ENCODE measurements at places on chromosomes 7 and 10. TPM values are rescaled to one million over a fixed set of nuclear protein-coding genes. Genes with fewer than 3 reads are reported as not detected.

Gene ECHDC3
- total RNA-seq, result 24.9 TPM

Gene CCDC172
- total RNA-seq, result not detected

Gene SFTPA1
- 3,930 TPM for total RNA-seq

Gene SOSTDC1
- total RNA-seq, result 9.2 TPM

Gene MCM10
- 4.2 TPM for total RNA-seq

Gene INSIG1
- total RNA-seq, result 64.9 TPM

Gene KLF14
- total RNA-seq, result 0.29 TPM

Gene FAM25A
- total RNA-seq, result not detected

Gene GNB2
- total RNA-seq, result 273 TPM

Gene NOBOX
- not detected for total RNA-seq

Gene FHIP2A
- 29.4 TPM for total RNA-seq

Gene LEP
- 0.16 TPM for total RNA-seq

Gene CALCR
- total RNA-seq, result not detected

Gene ANKRD61
- 0.29 TPM for total RNA-seq

Gene SPOCK2
- 69.7 TPM for total RNA-seq

Gene FOXI2
- not detected for total RNA-seq

Gene ABCB4
- 0.52 TPM for total RNA-seq

Gene GTPBP4
- total RNA-seq, result 46.9 TPM

Gene NEUROD6
- total RNA-seq, result not detected

Gene CLDN4
- 108 TPM for total RNA-seq

Gene CYP2C18
- 2.1 TPM for total RNA-seq

Gene MCM7
- total RNA-seq, result 53.7 TPM

Gene ZPBP
- total RNA-seq, result not detected

Gene SPDYE5
- not detected for total RNA-seq

Gene AUTS2
- 54.3 TPM for total RNA-seq

Gene H2BK1
- total RNA-seq, result not detected

Gene SAMD9L
- total RNA-seq, result 32.4 TPM

Gene TRIM50
- 0.34 TPM for total RNA-seq

Gene SLC18A3
- not detected for total RNA-seq

Gene MACROH2A2
- total RNA-seq, result 8.1 TPM

Gene HTRA1
- 124 TPM for total RNA-seq

Gene HSPA14
- total RNA-seq, result 13.6 TPM

Gene AKR1B15
- total RNA-seq, result not detected

Gene FAM237B
- total RNA-seq, result not detected

Gene CDH23
- total RNA-seq, result 22.4 TPM

Gene VPS50
- total RNA-seq, result 28.6 TPM

Gene AKR1C3
- total RNA-seq, result 47.1 TPM

Gene LRRC4
- total RNA-seq, result 5.7 TPM

Gene FKBP14
- 32.6 TPM for total RNA-seq

Gene CACNB2
- 5.7 TPM for total RNA-seq

All from left lung (tissue), 14 donors.